ENCODE measurements at places on chromosomes 1 and 21.

DNA sequence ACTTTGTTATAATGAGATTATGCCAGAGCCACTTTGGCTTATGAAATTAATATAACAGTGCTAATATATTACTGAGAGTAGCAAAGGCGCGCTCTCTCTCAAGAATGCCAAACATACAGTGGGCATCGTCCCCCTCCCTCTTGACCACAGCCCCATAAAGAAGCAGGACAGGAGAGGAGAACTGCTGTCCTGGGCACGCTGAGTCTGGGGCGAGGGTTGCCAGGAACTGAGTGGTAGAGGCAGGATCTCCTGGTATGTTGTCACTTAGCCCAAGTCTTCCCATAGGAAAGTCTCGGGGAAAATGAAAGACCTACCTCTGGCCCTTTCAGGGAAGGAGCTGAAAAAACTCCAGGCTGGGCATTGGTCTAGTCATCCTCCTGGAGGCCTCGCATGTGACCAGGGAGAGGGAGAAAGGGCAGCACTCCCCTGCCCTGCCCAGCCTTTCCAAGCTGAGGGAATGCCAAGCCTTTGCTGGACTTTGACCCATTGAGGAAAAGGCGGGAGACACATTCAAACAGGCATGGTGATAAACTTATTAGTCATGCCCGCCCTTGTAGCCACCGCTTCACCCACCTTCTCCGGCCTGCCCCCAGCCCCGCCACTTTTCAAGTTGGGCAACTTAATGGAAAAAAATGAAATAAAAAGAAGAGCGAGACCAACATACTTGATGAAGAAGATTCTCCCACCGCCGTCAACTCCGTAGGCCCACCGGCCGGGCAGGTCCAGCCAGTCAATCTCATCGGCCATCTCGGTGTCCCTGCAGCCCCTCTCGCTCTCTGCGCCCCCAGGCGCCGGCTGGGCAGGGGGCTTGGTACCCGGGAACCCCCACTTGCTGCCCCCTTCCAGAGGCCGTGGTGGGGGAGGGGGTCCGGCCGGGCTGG is 17.4 kb upstream of the PLEKHA6 start:
- peak; percentile 30 for DNase-seq

DNA sequence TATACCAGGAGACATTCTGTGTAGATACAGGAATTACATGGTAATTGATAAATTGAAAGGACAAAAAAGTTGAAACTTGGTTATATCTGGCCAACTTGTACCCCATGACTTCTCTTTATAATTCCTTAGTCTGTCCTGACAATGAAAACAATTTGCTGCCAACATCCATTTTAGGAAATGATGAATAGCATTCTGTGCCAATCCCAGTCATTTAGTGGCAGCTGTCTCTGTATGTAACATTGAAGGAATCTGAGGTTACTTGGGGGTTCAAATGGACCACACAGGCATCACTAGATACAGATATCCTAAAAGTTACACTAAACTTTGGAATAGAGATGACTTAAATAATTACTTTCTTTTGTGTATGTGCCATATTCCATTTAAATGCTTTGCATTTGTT is 38.2 kb downstream of the DHX9 start:
- DNase-seq, result no peak

DNA sequence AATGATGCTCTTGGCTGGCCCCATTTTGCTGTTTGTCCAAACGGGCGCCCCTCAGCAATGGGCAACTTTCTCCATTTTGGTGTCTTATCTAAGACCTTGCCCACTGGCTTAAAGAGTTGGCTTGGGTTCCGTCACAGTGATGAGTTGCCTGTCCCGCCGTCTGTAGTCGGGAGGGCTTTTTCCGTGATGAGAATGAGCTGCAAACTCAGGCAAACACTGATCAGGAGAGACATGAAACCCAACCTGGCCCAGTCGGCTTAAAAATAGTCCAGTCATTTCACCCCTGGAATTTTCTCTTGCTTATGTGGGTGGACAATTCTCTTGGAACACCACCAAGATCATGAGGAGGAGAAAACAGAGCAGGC is 79.3 kb downstream of the ST6GALNAC3 start:
- DNase-seq, result no peak

GRCh38 chr1:212656730-212657129 is 42.9 kb downstream of the BATF3 start:
- DNase-seq, result no peak

- no peak for DNase-seq
Measured at GRCh38 chr1:62406576-62406975, 30.3 kb upstream of the USP1 start.

DNA sequence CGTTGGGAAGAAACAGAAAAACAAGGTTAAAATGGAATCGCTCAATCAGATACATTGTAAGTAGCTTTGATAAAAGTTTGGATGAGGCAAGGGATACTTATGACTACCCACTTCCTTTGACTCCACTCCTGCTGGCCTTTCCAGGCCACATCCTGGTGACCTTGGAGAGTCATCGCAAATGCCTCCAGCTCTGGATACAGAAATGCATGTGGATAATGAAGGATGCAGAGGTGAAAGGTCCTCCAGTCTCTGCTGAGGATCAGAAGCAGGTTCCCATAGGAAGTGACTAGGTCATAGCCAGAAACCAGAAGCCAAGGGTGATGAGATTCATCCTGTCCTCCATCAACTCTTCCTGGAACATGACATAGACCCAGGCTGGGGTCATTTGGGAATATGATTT is 6.2 kb upstream of the CAMK1G start:
- DNase-seq, result no peak

DNA sequence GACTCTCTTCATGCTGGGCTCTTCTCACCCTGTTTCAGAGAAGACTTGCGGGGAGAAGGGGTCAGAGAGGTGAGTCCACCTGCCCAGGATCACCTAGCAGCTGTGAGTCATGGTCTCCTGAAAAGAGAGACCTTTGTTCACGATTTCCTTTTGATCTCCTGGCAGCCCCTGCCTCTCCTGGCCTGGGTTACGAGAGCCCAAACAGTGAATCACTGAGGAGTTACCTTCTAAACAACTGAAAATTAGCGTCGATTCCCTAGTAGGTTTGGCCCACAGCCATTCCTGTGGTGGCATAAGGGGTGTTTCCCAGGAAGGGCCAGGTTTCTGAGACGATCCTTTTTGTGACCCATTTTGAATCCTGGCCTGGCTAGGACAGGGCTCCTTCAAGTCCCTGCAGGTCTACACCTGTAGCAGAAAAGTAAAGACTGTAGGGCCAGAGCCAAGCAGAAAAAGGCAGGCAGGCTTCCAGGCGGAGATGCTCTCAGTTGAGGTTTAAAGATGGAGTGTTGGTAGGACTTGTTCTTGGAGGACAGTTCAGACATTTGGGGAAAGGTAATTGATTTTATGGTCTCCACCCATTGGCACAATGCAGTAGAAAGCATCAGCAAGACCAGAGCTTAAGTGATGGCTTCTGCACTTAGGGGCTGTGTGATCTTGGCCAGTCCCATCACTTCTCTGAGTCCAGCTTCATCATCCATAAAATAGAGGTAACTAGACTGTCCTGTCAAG is 2.1 kb upstream of the PLA2G2E start:
- DNase-seq, result no peak

- DNase-seq, result no peak
Measured at GRCh38 chr1:65009724-65010420, 43.5 kb upstream of the JAK1 start.

DNA sequence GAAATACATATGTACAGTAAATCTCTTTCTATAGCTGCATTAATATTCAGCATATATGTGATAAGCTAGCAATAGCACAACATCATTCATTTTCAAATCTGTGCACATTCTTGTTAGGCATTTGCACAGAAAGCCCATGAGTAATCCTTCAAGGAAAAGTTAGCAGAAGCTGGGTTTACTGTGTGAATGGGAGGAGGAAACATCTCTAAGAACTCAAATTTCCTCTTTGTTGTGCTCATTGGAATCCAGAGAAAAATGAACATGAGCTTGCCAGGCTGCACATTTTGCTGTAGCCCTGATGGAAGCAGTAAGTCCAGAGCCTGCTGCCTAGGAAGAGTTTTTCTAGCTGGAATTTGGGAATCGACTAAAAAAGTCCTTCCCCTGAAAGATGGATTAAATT is 214.2 kb upstream of the FOXD3 start:
- DNase-seq, result no peak

DNA sequence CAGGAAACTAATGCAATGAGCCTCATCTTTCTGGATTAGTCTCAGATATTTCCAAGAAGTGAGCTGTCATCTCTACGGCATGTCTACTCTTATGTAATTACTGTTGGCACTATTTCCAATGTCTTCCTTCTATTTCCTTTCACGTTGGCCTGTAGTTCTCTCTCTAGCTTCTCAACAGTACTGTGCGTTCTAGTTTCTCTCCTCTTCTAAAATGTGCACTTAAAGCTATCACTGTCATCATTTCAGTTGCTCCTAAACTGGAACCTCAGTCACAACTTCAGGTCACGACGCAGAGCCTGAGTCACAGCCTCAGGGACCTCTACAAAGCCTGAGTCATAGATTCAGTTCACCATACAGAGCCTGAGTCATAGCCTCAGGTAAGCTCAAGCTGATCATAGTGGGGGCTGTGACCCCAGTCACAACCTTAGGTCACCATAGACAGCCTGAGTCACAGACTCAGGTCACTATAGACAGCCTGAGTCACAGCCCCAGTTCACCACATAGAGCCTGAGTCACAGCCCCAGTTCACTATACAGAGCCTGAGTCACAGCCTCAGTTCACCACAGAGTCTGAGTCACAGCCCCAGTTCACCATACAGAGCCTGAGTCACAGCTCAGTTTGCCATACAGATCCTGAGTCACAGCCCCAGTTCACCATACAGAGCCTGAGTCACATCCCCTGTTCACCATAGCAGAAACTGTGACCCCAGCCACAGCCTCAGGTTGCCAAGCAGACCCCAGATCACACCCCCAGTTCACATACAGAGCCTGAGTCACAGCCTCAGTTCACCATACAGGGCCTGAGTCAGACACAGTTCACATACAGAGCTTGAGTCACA is 13.0 kb downstream of the WNT9A start:
- no peak for DNase-seq

DNA sequence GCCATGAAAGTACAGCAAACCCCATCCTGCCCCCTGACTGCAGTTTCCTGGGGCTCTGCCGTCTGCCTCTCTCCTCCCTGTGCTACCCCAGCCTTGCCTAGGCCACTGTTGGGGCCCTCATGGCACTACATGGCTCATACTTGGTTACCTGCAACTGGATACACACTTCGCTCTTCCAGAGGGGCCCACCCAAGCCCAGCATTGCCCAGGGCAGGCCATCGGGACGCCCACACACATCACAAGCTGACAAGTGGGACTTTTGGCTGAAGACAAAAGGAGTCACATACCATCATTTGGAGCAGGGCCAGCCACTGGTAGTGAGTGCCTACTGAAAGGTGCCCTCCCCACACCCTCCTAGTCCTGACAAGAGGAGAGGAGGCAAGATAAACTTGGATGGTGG is 82.8 kb downstream of the CD247 start:
- no peak for DNase-seq

- no peak for DNase-seq
Measured at GRCh38 chr21:41957991-41958766, 4.4 kb upstream of the C2CD2 start.

GRCh38 chr1:23370709-23371584 is 1.3 kb upstream of the ZNF436 start:
- DNase-seq, result no peak

GRCh38 chr1:53394306-53394705 is 64.9 kb upstream of the DMRTB1 start:
- DNase-seq, result no peak

DNA sequence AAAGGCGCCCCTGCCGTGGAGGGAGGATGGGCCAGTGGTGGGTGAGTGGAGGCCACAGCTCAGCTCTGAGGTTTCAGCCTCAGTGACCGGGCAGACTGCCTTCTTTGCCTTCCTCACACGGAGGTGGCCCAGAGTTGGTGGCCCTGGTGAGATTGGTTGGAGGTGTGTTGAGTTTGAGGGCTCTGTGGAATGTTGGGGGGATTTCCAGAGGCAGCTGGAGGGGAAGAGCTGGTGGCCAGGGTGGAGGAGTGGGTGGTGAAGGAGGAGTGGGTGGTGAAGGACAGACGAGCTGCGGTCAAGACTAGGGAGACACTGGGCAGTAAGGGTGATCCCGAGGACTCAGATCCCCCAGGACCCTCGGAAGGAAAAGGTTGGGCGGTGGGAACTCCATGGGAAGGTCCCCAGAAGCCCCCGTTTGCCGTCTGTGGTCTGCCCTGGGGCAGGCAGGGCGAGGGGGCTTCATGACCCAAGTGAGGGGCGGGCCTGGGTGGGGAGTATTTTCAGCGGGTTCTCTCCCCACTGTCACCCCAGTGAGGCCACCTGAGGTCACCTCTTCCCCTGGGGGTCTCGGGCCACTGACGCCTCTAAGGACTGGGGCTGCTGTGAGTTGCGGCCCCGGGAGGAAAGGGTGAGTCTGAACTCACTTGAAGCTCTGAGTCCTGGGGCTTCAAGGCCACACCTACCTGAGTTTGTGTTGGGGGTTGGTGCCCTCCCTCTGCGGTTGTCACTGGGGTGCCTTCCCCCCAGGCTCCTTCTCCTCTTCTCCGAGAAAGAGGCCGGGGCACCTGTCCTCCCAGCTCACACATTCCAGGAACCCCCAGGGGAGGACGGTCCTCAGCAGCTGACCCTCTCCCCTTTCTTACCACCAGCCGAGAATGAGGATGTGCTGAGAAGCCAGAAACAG is 22.7 kb upstream of the PIK3CD start:
- DNase-seq, result no peak

DNA sequence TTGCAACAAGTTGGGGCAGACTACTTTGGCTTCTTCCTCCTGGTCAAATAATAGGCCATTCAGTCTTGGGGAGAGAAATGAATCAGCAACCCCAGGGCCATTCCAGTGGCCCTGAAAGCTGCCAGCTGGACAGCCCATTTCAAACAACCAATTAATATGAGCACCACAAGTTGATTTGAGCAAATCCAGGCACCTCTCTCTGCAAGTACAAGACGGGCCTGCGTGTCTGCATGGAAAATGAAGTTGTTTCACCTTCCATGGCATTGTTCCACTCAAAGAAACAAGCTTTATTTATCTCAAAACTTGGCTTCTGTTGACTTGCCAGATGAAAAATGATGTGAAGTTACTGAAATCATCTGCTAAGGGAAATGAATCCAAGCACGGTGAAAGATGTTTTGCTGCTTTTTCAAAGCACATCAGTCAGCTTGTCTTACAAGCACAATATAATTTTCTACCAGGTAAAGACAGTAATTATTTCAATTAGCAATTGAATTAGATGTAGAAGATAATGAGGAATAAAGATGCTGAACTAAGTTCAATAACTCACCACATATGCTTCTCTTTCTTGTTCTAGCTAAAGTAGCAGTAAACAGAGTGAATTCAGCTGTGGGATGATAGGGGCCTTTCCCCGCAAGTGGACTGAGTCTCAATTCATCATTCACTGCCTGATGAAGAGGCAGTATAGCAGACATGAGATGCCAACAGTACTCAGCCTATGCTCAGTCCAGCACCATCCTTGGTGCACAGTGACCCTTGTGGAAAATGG is 95.2 kb upstream of the SSX2IP start:
- no peak for DNase-seq

DNA sequence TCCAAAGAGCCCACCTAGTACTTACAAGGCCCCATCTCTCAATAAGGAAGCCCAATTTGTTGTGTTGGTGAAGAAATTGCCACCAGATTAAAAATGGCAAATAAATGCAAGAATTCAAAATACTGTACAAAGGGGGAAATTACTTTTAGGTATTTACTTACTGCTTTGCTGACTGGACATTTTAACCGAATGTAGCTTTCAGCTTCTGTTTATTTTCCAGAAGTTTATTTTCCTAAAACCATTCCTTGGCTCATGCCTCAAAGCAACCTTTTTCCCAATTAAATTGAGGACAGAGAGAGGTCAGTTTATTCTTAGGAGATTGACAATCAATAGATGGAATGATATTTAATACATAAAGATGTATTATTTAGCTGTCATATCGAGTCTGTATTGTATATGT is 47.6 kb upstream of the H6PD start:
- DNase-seq, result no peak

GRCh38 chr1:83828456-83828855 is 170.5 kb downstream of the TTLL7 start:
- DNase-seq, result no peak
